Stimulated activated memory B cell treated with anti-CD40 and anti-IgM and Interleukin-4, amounts not matched to agents 10 μg/mL and 1 μg/mL and 100 μg/mL, for 72 hours (primary cell): ENCODE measurements at places on chromosomes 1 and 21.
A peak's percentile ranks its signal among the peaks of the same experiment; 100 is the strongest.

DNA sequence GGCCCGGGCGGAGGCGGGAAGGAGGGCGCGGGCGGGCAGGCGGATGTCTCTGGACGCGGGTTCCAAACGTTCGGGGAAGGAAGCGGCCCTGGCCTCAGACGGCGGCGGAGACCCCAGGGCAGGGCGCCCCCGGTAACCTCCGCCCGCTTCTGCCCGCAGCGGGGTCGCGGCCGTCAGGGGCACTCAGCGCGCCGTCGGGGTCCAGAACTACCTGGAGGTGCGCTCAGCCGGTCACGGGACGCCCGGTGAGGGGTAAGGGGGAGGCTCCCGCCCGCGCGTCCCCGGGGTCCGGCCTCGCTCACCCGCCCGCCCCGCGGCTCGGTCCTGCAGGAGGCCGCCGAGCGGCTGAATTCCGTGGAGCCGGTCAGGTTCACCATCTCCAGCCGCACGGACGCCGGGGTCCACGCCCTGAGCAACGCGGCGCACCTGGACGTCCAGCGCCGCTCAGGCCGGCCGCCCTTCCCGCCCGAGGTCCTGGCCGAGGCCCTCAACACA is 406 bp downstream of the PUSL1 start:
- ATAC-seq = peak; percentile 0

GRCh38 chr21:15731243-15731613 is 1.4 kb downstream of the USP25 start:
- ATAC-seq = no peak

GRCh38 chr1:35454176-35454575 is 103.0 kb downstream of the KIAA0319L start:
- ATAC-seq = no peak

GRCh38 chr1:180281490-180281889 is 51.4 kb downstream of the LHX4 start:
- no peak for ATAC-seq

DNA sequence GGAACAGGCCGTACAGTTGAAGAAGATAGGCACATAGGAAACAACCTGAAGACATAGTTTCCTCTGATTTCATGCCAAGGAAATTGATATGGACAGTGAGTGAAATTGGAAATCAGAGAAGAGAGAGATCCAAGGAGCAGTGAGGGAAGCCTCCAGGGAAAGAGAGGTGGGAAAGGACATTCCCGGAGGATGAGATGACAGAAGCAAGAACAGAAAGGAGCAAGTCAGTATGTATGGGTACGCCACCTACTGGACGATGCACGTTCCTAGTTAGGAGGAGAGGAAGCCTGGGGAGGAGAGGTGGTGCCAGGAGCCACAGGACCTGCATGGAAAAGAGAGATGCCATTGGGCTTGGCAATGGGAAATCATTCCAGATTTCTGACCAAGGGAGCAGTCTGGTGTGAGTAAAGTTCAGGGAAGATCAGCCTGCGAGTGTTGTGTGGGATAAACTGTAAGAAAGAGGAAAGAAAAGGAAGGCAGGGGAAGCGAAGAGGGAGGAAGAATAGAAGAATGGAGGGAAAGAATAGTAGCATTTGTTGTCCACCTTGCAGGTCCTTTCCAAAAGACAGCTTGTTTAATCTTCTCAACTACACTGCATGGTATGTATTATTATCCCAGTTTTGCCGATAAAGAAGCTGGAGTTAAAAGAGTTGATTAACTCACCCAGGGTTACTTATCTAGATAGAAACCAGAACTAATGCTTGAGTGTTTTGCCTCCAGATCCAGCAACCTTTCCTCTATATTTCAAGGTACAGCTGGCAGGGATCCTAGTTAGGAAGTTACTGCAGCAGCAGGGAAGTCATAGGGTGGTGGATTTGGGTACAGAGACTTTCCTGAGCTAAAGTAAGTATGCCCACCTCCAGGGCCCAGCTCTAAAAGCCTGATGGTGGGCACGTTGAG is 27.4 kb downstream of the C1orf116 start:
- ATAC-seq = peak; percentile 64
